ENCODE measurements at places on chromosomes 1 and 21.
A peak's percentile ranks its signal among the peaks of the same experiment; 100 is the strongest.

DNA sequence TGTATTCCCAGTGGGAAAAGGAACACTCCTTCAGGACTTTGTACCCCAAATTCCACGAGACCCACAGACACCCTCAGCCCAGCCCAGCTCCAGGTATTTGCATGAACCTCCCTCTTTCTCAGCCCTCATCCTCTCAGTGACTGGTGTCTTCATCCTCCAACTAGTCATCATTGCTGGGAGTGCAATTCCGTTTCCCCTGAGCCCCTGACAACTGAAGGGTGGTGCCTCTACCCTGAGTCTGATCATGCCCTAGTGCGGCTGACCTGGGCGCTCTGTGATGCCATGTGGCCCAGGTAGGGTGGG, 3.8 kb upstream of the ZNF692 start:
- ATAC-seq: no peak

- no peak for ATAC-seq
These were observed 35.1 kb upstream of the PARP1 start for GRCh38 chr1:226443033-226443432.

DNA sequence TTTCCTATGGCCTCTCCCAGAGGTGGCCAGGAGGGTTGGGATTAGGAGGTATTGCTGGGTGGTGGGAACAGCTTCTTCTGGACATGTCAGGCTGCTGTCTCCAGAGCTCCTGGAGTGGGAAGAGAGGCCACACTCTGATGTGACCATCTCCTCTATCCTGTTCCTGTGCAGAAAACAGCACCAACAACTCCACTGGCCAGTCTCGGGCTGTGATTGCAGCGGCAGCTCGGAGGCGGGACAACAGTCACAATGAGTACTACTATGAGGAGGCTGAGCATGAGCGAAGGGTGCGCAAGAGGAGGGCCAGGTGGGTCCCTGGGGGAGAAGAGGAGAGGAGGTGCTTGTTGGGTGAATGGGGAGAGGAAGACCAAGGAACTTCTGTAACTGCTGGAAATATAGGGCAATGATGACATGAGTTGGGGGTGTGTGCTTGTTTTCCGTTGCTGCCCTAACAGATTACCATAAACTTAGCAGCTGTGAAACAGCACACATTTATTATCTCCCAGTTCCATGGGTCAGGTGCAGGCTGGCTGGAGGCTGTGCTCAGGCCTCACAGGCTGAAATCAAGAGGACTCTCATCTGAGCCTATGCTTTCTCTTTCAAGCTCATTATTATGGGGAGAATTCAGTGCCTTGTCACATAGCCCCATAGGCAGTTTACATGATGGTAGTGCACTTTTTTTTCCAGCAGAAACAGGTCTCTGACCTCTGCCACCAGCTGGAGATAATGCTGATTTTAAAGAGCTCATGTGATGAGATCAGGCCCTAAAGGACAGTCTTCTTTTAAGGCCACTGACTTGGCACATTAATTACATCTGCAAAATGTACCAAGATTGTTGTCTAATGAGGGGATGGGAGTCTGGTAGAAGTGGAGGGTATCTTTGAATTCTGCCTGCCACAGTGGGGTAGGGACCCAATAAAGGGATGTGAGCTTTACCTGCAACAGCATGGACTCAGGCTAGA, 20.8 kb downstream of the VANGL2 start:
- no peak for ATAC-seq

GRCh38 chr1:84298684-84299535, 2.6 kb upstream of the SAMD13 start:
- ATAC-seq: peak; percentile 40

DNA sequence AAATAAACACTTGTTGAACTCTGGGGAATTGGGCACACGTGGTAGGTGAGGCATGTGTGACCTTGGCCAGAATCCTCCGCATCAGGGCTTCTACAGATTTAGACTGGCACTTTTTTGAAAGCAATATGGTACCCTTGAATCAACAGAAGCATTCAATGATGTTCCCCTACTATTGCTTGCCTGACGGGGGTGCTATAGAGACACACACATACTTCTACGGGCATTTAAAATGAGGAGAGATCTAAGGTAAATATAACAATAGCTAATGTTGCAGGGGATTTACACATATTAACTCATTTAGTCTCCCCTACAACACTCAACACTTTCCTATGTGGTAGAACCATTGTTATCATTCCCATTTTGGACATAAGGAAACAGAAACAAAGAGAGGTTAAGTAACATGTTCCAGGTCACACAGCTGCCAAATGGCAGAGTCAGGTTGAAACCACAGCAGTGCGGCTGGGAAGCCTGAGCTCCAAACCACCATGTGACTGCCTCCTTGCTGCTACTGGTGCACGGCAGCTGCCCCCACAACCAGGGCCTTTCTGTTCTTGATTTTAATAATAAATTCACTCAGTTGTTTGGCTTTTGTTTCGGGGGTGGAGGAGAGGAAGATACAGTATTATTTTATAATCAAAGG, 147.4 kb downstream of the ZNF281 start:
- no peak for ATAC-seq

- peak; percentile 17 for ATAC-seq
These were observed 57.2 kb downstream of the LAMC1 start for GRCh38 chr1:183080406-183080805.

DNA sequence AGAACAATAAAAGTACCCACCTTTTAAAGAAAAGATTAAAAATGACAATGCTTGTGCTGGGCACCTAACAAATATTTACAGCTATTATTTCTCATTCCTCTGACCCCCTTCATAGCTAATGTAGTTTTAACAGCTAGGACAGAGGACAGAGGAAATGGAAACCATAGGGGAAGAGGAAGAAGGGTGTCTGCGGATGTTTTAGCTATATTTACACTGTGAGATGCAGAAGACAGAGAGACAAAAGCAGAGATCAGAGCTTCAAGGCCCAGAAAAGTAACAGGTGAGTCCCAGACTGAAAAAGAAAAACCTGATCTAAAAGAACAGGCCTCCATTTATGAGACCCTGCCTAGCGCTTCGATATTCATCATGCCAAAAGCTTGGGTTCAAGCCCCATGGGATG, 72.0 kb downstream of the ZNF281 start:
- ATAC-seq: no peak

DNA sequence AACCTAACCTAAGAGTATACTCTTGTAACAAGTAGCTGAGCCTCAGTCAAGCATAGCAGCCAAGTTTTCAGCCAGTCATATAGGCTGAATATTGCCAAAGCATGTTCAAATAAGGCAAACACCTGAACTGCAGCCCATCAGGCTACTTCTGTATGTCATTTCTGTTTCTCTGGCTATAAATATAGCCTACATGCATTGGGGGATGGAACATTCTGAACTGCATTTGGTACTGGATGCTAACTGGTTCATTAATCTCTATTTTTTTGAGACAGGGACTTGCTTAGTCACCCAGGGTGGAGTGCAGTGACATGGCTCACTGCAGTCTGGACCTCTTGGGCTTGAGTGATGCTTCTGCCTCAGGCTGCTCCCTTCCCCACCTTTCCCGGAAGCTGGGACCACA, 37.3 kb downstream of the MAST2 start:
- no peak for ATAC-seq

GRCh38 chr1:159921251-159921650, 4.1 kb downstream of the TAGLN2 start:
- no peak for ATAC-seq

DNA sequence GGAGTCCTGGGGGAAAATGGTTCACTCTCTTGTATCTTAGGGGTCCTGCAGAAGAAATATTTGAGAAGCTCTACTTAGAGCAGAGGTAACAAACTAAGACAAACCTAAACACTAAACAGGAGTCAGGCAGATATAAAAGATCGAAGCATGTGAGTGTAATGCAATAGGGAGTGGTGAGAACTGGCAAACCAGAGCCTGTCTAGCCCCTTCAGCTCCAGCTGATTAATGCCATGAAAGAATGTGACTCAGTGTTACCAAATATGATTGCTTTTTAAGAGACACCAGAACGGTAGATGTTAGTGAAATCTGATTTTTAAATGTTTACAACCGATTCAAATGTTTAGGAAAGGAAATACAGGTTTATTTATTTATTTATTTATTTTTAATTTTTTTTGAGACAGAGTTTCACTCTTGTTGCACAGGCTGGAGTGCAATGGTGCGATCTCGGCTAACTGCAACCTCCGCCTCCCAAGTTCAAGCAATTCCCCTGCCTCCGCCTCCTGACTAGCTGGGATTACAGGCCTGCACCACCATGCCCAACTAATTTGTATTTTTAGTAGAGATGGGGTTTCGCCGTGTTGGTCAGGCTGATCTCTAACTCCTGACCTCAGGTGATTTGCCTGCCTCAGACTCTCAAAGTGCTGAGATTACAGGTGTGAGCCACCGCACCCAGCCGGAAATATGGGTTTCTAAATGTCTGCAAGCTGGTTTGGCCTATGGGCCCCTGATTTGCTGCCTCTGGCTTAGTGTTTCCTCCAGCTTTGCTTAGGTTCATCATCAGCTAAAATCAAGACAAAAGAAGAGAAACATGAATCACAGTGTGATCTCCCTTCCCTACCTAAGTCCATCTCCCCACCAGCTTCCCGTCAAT, 12.2 kb downstream of the TXNIP start:
- ATAC-seq: peak; percentile 44

GRCh38 chr1:163436140-163436812, 114.5 kb downstream of the NUF2 start:
- no peak for ATAC-seq

- peak; percentile 71 for ATAC-seq
These were observed 11.8 kb downstream of the DPH5 start for GRCh38 chr1:101013776-101014175.

DNA sequence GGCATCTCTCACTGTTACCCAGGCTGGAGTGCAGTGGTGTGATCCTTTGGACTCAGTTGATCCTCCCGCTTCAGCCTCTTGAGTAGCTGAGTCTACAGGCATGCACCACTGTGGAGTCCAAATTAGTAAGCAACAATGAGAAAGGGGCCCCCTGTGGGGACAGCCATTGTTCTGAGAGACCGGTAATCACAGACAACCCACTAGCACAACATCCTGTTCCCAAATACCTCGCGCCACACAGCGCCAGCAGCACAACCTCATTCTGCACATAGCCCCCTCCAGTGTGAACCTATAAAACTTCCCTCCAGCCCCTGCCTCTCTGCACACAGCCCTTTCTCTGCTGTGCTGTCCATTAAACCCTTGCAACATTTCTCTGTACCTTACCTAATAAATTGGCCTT, 226.4 kb downstream of the DYRK1A start:
- no peak for ATAC-seq

- ATAC-seq: peak; percentile 13
These were observed 884 bp downstream of the PHACTR4 start for GRCh38 chr1:28370239-28371009.

DNA sequence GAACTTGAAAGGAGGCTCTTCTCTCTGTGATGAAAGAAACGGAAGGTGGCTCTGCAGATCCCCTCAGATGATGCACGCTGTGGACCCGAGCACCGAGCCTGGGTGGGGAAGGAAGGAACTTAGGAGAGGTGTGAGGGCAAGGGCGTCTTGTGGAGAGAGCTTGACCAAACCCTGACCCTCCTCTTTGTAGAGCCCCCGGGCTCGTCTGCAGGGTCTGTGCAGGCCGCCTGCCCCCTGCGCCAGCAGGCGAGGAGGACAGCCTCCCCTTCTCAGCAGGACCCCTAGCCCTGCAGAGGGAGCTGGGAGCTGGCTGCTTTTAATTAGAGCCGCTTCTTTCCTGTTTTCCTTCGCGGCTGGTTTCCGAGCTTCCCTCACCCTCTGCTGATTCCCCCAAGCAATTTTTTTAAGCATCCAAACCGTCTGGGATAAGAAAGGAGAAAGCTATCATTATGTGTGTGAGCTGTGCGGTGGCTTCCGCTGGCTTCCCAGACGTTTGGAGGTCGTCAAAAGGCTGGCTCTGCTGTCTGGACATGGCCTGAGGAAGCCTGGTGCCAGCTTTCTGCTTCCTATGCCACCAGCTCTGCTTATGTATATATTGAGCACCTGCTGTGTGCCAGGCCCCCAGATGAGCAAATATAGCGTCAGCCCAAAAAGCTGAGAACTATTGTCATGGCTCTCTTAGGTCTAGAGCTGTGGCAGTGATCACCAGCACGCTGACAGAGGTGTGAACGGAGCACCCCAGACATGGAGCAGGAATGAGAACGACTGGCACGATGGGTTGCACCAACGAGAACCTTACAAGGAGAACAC, 160.2 kb upstream of the IRF2BP2 start:
- no peak for ATAC-seq

DNA sequence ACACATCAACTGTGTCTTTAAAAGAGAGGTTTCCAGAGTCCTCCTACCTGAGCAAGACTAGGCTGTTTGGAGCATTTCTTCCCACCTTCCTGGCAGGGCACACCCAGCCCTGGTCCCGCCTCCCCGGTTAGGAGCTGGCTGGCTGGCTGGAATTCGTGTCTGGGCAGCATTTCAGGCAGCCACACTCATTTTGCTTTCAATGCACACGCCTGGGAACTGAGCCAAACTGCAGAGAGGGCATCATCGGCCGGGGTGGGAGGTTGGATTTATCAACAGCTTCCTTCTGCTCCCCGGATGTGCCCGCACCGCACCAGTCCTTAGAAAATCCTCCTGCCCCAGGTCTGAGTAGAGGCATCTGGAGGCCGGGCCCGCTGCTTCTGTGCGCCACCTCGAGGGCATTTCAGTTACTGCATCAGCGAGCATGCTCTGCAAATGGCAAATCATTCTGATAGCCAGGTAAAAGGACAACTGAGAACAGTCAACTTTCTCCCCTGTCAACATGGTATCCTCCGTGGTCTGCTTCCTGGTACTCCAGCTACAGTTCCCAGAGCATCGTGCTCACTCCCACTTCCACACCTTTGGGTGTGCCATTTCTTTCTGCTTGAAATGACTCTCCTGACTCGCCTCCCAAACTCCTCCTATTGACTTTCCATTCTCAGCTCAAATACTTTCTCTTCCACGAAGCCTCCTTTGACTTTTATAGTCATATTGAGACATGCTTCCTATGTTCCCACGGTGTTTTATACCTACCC, 20.6 kb downstream of the TCEA3 start:
- ATAC-seq: peak; percentile 90

- ATAC-seq: no peak
These were observed 40.7 kb upstream of the TENT5C start for GRCh38 chr1:117565076-117565556.

- ATAC-seq: peak; percentile 94
These were observed 93.6 kb downstream of the SIM2 start for GRCh38 chr21:36792505-36792967.
